ENCODE measurements at places on chromosomes 13 and 19.
A peak's percentile ranks its signal among the peaks of the same experiment; 100 is the strongest.

GRCh38 chr13:25874907-25875306 is 176.9 kb downstream of the SHISA2 start:
- DNase-seq, result no peak

DNA sequence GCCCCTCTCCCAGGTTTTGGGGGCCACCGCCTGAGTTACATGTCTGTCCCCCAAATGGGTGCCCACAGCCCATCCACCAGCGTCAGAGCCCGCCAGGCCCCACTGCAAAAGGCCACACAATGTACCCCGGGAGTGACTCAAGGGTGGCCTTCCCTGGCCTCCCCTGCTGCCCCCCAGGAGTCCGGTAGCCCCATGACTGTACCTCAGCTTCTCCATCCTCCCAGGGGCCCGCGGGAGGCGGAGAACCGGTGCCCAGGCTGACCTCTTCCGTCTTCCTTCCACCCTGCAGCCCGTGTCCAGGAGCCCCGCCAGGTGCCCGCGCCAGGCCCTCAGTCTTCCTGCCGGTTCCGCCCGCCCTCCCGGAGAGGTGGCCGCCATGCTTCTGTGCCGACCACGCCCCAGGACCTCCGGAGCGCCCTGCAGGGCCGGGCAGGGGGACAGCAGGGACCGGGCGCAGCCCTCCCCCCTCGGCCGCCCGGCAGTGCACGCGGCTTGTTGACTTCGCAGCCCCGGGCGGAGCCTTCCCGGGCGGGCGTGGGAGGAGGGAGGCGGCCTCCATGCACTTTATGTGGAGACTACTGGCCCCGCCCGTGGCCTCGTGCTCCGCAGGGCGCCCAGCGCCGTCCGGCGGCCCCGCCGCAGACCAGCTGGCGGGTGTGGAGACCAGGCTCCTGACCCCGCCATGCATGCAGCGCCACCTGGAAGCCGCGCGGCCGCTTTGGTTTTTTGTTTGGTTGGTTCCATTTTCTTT is 10.3 kb downstream of the CBARP start:
- no peak for DNase-seq

DNA sequence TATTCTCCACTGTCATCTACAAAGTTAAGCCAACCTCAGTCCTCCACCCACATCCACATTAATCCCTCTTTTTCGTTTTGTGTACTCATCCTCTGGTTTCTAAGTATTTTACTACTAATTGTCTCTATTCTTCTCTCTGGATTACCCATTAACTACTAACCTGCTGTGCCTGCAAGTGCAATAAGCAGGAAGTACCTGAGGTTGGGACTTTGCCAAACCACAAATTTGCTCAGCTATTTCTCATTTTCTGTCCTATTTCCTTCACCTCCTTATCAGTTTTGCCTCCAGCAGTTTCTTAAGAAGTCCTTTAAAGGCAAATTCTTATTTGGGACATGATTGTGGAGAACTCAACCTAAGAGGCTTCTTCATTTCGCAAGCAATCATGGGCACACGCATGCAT is 1708.9 kb downstream of the SLITRK5 start:
- DNase-seq, result no peak

DNA sequence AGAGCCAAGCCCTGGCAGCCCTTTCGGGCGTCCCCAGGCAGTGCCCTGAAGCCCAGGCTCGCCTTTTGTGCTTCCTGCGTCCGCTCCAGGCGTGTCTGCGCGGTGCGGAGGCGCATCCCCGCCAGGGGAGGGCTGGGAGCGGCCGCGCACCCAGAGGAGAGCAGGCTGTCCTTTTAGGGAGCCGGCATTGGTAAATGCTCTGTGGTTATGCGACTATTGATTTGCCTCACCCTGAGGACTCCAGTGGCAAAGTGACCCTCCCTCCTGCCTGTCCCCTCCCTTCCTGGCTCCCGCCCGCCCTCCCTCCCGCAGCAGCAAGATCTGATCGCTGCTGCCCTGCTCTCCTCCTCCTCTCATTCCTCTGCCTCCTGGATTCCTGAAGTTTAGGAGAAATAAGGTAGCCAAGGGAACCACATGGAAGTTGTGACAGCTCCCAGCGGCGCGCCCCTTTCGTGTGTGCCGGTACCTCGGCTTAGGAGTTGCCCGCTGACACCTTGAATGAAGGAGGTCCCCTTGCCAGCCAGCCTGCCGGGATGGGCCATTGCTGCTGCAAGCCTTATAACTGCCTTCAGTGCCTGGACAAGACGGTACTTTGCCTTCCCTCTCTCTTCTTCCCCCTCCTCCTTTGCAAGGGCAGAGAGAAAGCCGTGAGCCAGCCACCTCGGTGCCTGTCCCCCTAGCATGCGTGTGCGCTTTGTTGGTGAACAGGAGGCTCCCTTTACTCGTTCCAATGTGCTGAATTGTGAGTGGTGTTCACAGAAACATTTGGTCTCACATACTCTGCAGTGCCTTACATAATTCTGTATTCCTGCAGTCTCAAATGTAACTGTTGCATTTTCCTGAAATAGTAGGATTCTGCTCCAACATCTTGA is 166.9 kb downstream of the SLC7A1 start:
- no peak for DNase-seq

- DNase-seq, result no peak
These were observed 5.2 kb downstream of the SYDE1 start for GRCh38 chr19:15112385-15112784.

DNA sequence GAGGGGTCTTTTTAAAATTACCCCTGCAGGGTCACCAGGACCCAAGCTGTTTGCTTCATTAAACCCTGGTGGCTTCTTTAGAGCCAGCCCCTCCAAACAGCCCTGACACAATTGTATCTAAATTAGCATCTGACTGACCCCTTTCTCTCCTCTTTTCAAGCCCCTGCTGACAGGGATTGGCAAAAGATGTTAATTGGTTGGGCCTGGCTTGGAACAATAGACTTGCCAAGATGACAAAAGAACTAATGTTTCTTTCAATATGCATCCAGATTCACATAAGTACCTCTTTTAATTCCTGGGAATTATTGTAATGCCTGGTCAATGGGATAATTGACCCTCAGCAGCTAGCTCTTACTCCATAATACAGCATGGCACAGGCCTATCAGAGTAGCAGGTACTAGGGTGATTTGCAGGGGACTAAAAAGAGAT is 140.8 kb downstream of the SHISA2 start:
- no peak for DNase-seq

- no peak for DNase-seq
These were observed 75.5 kb downstream of the TNFSF13B start for GRCh38 chr13:108345016-108345415.

DNA sequence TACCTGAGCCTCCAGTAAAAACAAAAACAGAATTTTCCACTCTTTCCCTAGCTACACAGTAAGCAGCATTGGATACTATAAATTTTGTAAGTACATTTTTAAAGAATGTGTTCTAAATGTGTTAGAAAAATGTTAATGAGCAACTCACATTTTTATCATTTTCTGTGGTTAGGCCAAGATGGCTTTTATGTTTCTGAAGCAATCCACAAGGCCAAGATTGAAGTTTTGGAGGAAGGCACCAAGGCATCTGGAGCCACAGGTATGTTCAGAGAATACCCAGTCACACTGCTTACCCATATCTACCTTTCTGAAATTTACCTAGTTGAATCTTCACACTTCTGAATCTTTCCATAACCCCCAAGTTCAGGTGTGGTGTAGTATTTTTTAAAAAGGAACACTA is 21.6 kb downstream of the SERPINE3 start:
- no peak for DNase-seq

DNA sequence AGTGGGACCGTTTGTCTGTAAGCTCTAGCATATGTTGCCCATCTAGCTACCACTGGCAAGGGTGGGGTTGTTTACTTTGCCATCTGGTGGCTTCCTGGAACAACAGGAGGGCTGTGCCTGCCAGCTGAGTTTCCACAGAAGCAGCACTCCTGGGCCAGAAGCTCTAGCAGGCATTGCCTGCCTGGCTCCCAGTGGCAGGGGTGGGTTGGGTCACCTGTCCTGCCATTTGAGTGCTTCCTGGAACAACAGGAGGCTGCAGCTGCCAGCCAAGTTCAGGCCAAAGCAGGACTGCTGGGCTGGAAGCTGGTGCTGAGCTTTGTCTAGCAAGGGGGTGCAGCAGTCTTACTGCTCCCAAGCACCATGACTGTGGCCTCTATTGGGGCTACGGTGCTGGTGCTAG is 239.7 kb downstream of the MTUS2 start:
- DNase-seq, result no peak

GRCh38 chr13:107865643-107866031 is 349.7 kb downstream of the LIG4 start:
- no peak for DNase-seq

- no peak for DNase-seq
These were observed 2.3 kb upstream of the ZNRF4 start for GRCh38 chr19:5452594-5453565.

DNA sequence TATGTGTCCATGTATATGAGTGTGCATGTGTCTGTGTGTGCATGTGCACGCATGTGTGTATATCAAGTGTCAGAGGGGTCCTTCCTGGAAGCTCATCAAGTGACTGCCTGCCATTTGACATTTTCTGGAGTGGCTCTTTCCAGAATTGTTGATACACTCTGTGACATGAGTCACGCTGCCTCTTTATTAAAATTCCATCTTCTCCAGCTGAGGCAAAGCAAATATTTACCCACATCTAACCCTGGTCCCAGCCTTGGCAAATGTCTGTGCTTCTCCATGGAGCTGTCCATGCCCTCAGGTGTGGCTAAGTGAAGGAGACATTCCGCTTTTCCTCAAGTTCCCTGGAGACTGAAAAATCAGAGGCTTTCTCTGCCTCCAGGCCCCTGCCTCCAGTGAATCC is 88.2 kb upstream of the MBNL2 start:
- no peak for DNase-seq

- DNase-seq, result no peak
These were observed 4.2 kb downstream of the ADGRE5 start for GRCh38 chr19:14385492-14385891.

GRCh38 chr19:45657520-45658167 is 10.4 kb upstream of the GIPR start:
- DNase-seq, result no peak

DNA sequence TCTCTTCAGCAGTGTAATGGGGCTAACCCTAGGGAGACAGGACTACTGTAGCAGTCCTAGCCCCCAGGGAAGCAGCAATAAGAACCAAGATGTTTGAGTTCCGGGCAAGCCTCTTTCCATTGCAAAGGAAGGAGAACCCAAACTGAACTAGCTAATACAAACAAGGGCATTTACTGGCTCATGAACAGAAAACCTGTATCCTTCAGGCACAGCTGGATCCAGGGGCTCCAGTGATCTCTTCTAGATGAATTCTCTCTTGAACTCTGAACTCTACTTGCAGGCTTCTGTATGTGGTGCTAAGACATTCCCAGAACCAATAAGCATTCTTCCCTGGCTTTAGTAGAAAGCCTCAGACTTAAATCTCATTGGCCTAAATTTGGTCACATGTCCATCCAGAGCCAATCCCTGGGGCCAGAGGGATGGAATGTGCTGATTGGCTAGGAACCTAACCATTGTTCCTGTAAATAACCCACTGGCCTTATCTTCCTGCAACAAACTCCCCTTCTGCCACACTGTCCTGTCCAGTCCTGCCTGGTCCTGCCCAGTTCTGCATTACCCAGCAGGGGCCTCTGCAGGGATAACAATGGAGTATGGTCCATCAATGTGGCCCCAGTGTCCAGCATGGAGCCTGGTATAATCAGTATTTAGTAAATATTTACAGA is 3.9 kb upstream of the PODNL1 start:
- DNase-seq, result no peak

DNA sequence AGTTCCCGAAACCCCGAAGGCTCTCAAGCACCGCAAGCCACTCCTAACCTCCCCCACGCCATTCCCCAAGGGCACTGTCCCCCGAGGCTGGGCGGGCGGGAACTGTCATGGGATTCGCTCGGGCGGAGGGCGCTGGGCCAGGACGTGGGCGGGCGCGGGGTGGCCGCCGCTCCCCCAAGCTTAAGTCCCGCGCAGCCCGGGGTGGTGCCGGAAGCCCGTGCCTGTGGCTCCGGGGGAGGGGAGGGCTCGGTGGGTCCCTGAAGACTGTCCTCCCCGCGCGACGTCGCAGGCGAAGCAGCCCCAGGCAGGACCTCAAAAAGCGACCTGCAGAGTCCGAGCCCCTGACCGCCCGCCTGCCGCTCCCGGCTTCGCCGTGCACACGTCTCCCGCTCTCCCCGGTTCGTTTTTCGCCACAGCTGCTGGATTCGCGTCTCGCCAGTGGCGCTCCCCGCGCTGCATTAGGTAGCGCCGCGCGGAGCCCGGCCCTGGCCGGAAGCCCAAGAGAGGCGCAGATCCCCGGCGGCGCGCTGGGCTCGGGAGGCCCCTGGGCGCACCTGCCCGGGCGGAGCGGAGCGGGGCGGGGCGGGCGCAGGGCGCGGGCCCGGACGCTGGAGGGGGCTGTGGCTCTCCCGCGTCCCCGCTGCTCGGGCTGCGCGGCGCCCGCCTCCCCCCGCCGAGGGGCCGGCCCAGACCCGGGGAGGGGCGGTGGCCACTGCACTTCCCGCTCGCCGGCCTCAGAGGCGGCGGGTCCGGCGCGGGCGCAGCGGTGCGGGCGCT is at the start of gene FARP1:
Gene FARP1 (plus strand): TSS at position 715 of the 777 bp plus-strand sequence. CDS start 70,149 bp downstream, outside the sequence.
- DNase-seq, result peak; percentile 59

GRCh38 chr13:113187263-113187669 is 21.2 kb downstream of the PCID2 start:
- no peak for DNase-seq

DNA sequence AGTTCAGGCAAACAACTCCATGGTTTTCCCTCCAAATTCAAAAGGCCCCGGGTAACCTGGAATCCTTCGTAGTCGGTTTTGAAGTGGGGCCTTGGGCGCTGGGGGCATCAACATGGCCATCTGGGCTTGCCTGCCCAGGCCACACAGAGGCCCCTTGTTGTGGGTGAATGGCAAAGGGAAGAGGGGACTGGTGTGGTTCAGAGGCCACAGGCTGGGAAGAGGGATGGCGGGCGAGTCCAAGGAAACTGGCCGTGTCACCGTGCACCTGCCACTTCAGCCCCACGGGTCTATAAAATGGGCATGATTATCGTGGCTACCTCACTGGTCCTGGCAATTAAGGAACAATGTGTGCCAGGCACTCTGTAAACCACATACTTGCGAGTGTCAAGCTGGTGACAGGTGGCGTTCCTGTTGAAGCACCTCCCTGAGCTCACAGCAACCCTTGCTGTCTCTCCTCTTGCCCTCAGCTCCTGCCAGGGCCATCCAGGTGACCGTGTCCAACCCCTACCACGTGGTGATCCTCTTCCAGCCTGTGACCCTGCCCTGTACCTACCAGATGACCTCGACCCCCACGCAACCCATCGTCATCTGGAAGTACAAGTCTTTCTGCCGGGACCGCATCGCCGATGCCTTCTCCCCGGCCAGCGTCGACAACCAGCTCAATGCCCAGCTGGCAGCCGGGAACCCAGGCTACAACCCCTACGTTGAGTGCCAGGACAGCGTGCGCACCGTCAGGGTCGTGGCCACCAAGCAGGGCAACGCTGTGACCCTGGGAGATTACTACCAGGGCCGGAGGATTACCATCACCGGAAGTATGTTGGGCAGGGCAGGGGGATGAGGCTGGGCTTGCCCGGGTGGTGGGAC is 1.3 kb downstream of the LSR start:
- no peak for DNase-seq

GRCh38 chr13:90276216-90276615 is 1071.3 kb upstream of the MIR17HG start:
- DNase-seq, result no peak

DNA sequence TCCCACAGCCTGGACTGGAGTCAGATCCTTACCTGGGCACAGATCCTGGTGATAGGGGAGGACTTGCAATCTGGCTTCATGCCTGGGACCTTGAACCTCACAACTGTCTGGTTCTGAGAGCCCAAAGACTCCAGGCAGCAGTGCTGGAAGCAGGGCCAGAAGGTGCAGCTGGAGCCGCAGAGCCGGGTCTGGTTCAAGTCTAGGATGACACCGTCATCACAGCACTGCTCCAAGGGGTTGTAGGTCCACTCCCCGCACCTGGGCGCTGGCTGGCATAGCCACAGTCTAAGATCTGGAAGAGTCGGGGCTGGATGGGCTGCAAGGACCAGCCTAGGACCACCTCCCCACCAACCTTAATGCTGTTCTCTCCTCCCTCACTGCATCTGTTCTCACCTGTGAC is 677 bp downstream of the IGFL4 start:
- DNase-seq, result no peak

Measured in GM19239 (cell line).